Frontal cortex (tissue), 4 donors: ENCODE measurements at places on chromosomes 3 and 15.

- peak; percentile 39 for DNase-seq
Measured at GRCh38 chr3:8110966-8111798, 390.4 kb upstream of the LMCD1 start.

DNA sequence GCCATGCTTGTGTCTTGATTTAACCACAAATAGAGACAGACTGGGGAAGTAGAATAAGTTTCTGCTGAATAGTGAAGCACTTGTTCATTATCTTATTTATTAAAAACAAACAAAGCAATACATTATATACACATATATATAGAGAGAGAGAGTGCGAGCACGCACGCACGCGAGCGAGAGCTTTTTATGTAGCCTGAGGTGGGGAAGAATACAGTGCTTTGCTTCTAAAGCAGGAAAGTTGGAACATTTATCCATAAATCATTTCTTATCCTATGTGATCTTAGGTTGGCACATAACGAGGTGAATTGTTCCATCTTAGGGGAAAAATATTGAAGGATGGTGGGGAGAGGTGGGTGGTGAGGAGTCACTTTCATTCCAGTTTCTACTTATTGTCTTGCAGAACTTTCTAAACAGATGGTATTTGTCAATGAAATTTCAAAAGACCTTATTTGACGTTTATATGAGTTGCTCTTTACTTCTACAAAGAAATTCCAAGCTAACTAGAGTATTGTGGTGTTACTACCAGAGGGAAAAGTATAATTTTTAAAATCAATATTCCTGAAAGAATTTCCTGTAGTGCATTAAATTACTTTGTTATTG is 110.0 kb downstream of the ATG7 start:
- DNase-seq, result no peak

GRCh38 chr15:99335508-99335907 is 84.2 kb downstream of the LRRC28 start:
- DNase-seq, result no peak

DNA sequence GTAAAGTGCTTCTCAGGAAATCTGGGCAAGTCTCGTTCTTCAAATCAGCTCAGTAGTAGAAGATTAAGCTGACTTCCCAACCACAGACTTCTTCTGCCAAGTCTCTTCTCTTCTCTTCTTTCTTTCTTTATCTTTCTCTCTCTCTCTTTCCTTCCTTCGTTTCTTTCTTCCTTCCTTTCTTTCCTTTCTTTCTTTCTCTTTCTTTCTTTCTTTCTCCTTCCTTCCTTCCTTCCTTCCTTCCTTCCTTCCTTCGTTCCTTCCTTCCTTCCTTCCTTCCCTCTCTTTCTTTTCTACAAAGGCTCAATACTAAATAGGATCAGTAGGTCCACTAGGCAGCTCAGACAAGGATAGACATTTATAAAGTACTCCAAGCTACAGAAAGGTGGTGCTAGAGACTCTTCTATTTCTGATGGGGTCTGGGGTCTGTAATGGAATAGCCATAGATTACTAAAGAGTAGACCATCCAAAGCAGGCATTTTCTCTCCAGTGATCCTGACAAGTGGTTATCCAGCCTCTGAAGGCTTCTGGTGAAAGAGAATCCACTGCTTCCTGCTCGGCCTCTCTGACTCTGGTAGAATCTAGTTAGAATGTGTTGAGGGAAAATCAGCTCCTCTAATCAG is 100.8 kb downstream of the TPRG1 start:
- DNase-seq, result no peak

GRCh38 chr3:11529281-11529680 is 114.4 kb downstream of the VGLL4 start:
- no peak for DNase-seq

DNA sequence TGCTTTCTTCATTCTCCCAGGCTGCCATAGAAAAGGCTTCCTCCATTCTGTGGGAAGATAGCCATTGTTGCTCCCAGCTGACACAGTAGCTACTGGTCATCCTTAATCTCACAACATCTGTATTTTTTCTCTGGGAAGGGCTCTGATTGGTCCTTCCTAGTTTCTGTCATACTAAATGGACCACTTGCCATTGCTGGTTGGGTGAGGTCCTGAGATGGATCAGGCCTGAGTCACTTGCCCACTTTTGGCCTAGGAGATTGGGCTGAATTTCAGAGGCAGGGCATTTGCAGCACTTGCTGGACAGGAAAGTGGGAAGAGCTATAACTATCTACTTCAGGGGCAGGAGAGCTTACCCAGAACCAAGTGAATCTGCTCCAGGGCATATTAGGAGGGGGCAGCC is 106.5 kb upstream of the PROK2 start:
- no peak for DNase-seq

GRCh38 chr3:188661806-188662205 is 507.8 kb downstream of the LPP start:
- DNase-seq, result no peak

GRCh38 chr3:73538486-73538885 is 86.3 kb downstream of the PDZRN3 start:
- no peak for DNase-seq

- DNase-seq, result no peak
Measured at GRCh38 chr15:61155741-61156700, 73.1 kb downstream of the RORA start.

- DNase-seq, result no peak
Measured at GRCh38 chr15:59998305-59998949, 5.7 kb upstream of the FOXB1 start.

- no peak for DNase-seq
Measured at GRCh38 chr3:197226179-197226578, 72.2 kb downstream of the DLG1 start.

GRCh38 chr3:39358333-39358732 is 24.8 kb upstream of the SLC25A38 start:
- no peak for DNase-seq

DNA sequence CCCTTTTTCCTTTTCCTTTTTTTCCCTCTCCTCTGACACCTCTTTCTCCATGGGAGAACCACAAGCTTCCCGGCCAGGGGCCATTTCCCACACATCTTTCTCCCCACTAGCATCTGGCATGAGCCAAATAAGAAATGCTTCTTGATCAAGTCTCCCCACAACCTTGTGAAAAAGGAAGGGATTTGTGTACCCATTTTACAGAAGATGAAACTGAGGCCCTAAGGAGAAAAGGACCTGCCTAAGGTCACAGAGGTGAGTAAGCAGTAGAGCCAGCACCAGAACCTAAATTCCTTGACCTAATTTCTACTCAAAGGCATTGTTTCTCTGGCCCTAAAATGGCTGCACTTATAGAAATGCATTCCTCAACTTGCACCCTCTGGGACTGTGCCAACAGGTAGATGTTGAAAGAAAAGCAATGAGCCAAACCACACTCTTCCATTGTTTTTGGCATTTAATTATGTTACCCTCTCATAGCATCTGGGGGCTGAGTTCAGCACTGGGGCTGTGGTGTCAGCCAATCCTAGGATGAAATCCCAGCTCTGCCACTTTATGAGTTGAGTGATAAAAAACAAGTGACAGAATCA is 81.7 kb upstream of the TLE3 start:
- DNase-seq, result no peak

DNA sequence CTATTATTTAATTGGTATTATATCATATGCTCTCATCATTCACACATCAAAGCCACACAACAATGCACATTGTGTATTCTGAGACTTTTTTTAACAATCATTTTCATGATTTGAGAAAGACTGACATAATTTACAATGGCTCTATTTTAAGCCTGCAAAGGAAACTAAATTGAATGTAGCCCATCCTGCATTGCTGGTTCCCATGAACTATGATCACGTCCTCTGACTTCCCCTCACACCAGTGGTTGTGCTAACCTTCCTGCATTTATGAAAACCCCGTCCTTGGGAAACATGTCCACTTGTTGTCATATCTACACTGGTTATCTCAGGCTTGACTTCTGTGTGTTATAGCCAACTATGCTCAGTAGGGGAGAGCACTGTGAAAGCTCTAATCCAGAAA is 546.2 kb downstream of the MECOM start:
- no peak for DNase-seq

GRCh38 chr3:184348057-184348382 is 10.6 kb downstream of the FAM131A start:
- DNase-seq, result no peak

- no peak for DNase-seq
Measured at GRCh38 chr3:56291953-56292352, 176.3 kb downstream of the ERC2 start.

DNA sequence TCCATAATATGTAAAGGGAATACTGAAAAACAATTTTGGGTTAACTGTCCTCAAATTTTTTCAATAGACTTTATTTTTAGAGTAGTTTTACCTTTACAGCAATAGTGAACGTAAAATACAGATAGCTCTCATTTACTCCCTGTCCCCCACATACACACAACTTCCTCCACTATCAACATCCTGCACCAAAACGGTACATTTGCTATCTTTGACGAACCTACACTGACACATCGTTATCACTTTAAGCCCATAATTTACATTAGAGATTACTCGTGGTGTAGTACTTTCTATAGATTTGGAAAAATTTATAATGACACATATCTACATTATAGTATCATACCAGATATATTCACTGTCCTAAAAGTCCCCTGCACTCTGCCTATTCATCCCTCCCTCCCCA is 16.9 kb upstream of the P2RY1 start:
- DNase-seq, result no peak

DNA sequence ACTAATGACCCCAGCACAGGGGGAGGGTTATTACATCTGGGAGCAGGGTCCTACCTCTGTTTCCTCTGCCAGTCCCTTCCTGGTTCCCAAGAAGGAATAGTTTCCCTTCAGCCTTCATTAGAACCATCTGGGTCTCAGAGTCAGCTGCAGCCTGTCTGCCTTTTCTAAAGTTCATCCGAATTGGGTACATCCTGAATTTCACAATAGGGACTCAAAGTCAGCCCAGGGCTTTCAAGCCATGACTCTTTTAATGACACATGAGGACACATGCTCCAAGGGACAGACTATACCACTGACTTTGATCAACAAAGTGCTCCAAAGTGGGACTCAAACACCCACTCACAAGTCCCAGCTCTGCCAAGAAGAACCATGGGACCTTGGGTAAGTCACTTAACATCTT is 12.7 kb upstream of the CRABP1 start:
- DNase-seq, result no peak

DNA sequence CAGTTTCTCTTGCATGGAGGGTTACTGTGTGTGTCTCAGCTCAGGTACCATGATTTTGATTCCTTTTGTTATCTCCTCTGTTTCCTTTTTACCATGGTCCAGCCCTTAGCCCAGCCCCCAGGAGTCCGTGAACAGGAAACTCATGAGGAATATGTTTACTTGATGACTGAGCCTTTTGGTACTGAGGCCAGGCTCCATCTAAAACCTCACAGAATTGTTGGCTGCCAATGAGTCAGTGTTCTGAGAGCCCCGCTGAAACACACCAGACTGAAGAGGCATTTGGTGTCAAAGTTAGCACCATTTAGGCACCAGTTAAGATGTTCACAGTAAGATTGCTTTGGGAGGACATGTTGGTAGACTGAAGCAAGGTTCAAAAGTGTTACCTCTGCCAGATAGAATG is 80.9 kb downstream of the DGKG start:
- DNase-seq, result no peak

DNA sequence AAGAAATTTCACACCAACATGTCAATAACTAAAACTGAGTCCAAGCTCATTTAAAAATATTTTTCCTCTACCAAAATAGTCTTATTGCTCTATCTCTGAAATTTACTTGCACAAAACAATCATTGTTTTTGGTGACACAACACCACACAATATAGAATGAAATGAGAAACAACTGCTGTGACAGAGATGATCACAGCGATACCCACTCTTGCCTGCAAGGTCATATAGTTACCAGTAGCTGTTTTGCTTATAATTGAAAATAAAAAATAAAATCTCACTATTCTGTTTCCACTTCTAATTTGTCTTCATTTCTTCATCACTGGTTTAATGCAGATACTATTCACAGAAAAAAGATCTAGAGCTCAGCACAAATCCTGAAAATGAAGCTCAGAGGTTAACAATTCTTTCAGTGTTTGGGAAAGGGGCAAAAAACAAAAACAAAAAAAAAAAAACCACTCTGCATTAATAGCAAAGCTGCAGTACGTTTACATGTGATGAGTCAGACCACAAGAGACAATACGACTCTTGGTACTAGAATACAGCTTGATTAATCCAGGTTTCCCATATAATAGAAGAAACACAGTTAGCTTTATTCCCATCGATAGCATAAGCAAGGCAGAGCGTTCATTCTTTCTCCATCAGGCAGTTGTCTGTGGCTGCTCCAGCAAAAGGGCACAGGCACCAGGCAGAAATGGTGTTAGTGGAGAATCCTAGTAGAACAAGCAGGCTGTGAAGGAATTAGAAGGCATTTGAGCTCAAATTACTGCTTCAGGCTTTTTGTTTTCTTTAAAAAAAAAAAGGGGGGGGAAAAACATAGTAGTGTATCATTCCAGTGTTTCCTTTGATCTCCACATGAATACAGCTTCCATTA is 773 bp downstream of the ANKRD28 start:
- peak; percentile 4 for DNase-seq

GRCh38 chr15:62165104-62165792 is at the start of gene C2CD4B:
Gene C2CD4B, minus strand, starts transcription at chr15:62165285. Its CDS starts 301 bp downstream, at chr15:62164984.
- DNase-seq, result peak; percentile 23

- no peak for DNase-seq
Measured at GRCh38 chr15:88276821-88277410, 20.4 kb upstream of the NTRK3 start.
